Cortex of kidney (tissue), 1 donor: ENCODE measurements at places on chromosomes 5 and 9.

DNA sequence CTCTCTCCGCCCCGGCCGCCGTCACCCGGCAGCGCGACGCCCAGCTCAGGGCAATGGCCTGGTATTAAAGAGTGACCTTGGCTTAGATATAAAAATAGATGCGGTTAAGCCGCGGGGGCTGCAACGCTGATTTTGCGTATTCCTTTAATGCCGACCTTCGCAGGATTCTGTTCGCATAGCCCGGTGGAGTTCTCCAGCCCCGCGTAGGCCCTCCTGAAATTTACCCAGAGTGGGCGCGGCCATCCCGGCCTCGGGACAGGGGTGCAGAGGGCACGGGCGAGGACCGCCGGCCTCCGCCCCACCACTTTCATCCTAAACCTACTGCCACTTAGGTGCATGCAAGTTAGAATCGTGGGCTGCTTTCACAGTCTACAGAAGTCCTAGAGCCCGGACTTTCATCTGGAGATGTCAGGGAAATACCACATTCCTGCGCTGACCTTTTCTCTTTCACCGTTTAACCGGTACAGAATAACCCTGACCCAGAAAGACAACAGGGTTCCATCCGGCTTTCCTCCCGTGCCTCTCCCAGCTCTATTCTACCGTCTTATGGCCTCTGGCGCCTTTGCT lies 492 bp upstream of the FAM169A start:
- DNase-seq = no peak

GRCh38 chr9:33177639-33178038 lies 10.5 kb upstream of the B4GALT1 start:
- DNase-seq = no peak

DNA sequence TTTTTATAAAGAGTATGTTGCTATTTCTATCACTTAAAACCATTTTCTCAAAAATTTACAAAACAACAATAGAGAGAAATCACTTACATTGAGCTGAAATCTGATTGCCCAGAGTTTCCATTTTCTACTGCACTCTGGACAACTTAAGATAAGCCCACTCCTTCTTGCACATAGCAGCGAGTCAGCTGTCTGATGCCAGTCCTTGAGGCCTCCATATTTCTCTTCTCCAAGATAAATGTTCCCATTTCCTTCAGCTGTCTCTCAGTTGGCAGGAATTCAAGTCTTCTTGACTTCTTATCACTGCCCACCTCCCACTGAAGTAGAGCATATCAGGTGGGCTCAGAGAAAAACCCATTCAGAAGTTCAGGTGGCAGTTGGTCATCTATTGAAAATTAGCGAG lies 78.5 kb upstream of the PIP5K1B start:
- no peak for DNase-seq

GRCh38 chr9:16869882-16870595 lies 431 bp downstream of the BNC2 start:
- DNase-seq = no peak

DNA sequence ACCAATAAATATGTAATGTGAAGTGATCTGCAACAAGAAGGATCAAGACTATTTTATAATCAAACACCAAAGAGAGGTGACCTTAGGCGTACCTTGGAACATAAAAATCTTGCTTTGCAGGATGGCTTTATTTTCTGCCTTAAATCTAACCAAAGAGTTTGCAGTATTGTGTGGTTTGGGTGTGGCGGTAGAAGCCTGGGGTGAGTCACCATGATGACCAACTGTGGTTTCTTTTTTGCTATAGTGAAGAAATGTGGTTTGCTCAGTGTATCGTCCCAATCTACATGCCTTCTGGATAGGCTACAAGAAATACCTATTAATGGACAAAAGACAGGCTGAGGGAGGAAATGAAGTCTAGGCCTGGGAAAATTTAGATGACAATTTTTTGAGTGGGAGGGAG lies 5.1 kb upstream of the CAST start:
- DNase-seq = no peak

DNA sequence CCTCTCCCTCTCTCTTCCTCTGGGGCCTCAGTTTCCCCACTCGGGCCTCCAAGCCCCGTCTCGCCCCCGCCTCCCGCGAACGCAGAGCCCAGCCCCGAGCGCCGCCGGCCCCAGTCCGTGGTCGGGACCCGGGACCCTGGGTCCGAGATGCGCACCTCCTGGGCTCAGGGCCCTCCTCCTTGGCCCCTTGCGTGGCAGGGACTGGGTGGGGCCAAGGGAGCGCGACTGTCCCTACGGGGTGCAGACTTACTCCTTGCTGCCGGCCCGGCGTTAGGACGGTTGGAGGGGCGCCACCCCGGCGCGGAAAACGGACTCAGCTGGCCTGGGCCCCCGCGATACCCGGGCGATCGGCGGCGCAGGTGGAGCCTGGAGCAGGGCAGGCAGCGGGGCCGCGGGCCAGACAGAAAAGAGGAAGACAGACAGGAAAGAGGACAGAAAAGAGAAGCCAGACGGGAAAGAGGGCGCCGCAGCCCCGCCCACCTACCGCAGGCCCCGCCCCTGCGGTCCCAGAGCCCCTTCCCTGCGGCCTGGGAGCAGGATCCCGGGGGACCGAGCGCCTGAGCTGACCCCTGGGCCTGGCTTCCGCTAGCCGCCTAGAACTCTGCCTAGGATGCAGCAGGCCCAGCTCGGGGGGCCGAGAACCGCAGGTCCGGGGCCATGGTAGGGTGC lies at the start of gene GBGT1:
TSS of gene GBGT1 (minus strand) at position 411 of the 669 bp plus-strand sequence. CDS start 1,502 bp downstream, outside the sequence.
- DNase-seq = no peak

DNA sequence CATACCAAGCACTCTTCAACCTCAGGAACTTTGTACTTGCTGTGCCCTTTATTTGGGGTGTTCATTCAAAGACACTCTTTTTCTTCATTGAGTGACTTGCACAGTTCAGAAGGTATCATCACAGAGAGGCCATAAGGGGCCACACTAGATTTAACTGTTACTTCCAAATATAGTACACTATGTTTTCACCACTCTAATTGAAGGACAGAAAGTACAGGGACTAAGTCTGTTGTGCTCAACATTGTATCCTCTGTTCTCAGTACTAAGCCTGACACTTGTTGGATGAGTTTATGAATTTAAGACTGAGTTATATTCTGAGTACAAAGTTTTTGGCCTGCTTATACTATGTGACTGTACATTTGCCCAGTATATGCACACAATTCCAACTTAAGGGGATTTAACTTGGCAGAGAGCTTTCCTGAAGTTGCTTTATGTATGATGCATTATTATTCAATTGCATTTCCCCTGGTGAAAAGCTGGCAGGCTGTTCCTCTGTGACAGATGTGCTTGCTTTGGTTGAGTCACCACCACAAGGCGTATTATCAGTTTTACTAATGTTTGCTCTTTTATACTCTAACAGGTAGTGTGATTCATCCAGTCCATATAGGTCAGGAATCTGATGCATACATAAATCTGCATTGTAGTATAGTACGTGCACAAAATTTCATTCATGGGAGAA lies 714.8 kb downstream of the TLR4 start:
- DNase-seq = no peak

- DNase-seq = no peak
These were observed 5.1 kb upstream of the NDST1 start for GRCh38 chr5:150502847-150503246.

GRCh38 chr5:128770907-128771306 lies 194.4 kb upstream of the SLC27A6 start:
- no peak for DNase-seq

DNA sequence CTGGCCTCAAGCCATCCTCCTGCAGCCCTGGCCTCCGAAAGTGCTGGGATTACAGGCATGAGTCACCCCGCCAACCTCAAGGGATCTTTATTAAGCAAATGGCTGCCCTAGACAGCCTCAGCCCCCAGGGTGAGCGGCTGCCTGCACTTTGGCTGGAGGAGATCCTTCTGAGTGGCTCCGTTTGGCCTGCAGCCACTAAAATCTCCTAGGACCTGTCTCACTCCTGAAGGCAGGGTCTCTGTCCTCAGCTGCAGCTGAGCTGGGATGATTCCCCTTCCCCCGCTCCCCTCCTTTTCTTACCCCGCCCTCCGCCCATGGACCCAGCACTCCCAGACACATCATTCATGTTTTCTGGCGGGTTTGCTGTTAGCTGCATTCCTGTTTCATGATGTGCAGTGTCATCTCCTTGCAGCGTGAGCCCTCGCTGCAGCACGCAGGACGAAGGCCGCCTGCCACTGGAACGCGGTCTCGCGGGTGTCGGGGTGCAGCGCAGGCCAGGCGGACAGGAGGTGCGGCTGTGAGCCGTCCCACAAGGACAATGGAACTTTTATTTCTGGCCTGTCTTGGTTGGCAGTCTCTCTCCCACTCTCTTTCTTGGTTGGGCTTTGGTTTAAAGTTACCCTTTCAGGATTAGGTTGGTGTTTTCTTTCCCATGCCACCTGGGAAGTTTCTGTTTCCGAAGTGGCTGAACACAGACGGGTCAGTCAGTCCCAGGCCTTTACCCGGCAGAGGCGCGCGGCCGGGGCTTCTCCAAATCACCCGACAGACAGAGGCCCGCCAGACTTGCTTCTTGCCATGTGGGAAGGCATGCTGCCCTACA lies 137.1 kb downstream of the FOXD1 start:
- DNase-seq = no peak

- DNase-seq = no peak
These were observed 52.6 kb downstream of the SRFBP1 start for GRCh38 chr5:122014236-122014935.

DNA sequence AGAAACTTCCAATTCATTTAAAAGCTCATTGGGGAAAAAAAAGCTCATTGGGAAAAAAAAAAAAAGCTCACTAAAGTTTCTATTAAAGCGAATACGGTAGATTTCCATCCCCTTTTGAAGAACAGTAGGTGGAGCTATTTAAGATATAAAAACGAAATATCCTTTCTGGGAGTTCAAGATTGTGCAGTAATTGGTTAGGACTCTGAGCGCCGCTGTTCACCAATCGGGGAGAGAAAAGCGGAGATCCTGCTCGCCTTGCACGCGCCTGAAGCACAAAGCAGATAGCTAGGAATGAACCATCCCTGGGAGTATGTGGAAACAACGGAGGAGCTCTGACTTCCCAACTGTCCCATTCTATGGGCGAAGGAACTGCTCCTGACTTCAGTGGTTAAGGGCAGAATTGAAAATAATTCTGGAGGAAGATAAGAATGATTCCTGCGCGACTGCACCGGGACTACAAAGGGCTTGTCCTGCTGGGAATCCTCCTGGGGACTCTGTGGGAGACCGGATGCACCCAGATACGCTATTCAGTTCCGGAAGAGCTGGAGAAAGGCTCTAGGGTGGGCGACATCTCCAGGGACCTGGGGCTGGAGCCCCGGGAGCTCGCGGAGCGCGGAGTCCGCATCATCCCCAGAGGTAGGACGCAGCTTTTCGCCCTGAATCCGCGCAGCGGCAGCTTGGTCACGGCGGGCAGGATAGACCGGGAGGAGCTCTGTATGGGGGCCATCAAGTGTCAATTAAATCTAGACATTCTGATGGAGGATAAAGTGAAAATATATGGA lies at the start of gene PCDHGA12:
TSS of gene PCDHGA12 (plus strand) at position 176 of the 782 bp plus-strand sequence. CDS start at position 429, 253 bp downstream.
- DNase-seq = no peak

GRCh38 chr5:122532035-122532434 lies 220.0 kb downstream of the SNCAIP start:
- no peak for DNase-seq

GRCh38 chr5:59597690-59598546 lies 295.6 kb downstream of the PDE4D start:
- DNase-seq = no peak

DNA sequence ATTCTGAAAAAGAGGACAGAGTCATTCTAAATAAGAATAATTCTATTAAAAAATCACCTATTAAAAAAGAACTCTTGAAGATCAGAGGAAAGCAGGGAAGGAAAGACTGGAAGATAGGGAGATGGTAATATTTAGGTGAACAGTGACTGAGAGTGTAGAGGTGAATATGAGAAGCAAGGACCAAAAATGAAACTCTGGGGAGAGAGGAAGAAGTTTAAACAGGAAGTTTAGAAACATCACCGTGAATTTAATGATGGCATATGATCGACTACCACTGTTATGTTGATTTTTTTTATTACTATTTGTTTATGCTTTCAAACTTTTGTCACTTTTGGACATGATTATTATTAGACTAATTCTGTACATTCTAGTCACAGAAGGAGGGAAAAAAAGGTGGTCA lies 1.7 kb upstream of the SPINK6 start:
- no peak for DNase-seq

- no peak for DNase-seq
These were observed 559 bp downstream of the ROR2 start for GRCh38 chr9:91949392-91949945.

- DNase-seq = no peak
These were observed 46.4 kb upstream of the DNAH5 start for GRCh38 chr5:13990896-13991295.

- no peak for DNase-seq
These were observed 20.6 kb upstream of the VCAN start for GRCh38 chr5:83450967-83451248.

- no peak for DNase-seq
These were observed 199.1 kb upstream of the ZNF618 start for GRCh38 chr9:113677057-113677456.

- DNase-seq = no peak
These were observed 34.6 kb downstream of the OTULIN start for GRCh38 chr5:14699159-14699558.

- no peak for DNase-seq
These were observed 1.8 kb downstream of the TCF7 start for GRCh38 chr5:134116286-134116685.

- DNase-seq = no peak
These were observed 218.6 kb downstream of the PJA2 start for GRCh38 chr5:109191153-109191558.

DNA sequence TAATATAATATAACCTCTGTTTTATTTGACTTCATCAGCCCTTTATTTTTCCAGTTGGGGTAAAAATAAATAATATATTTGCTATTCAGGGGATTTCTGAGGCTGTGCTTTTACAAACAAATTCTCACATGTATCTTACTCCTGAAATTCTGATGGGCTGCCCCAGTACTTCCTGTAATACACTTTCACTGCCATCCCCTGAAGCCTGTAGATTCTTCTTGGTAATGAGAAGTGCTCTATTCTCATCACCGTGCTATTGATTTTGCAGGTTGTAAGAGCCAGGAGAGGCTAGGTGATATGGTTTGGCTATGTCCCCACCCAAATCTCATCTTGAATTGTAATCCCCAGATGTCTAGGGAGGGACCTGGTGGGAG lies 91.9 kb upstream of the CEP78 start:
- DNase-seq = no peak

GRCh38 chr9:25461416-25461815 lies 216.8 kb downstream of the TUSC1 start:
- DNase-seq = no peak

GRCh38 chr5:74993743-74994142 lies 58.6 kb downstream of the GCNT4 start:
- no peak for DNase-seq

DNA sequence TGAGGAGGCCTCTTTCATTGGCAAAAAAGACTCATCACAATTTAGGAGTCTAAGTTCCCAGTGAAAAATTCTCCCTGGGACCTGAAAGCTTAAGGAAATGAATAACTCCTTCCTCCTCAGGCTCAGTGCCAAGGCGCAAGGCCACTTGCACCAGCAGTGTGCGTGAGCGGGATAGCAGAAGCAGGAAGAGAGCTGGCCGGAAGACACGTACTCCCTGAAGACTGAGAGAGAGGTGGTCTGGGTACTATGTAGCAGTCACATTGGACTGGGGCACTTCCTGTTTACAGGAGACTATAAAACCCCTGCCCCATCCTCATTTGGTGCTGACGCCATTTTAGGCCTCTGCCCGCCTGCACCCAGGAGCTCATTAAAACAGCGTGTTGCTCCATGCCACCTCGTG lies 66.3 kb upstream of the IL33 start:
- DNase-seq = no peak

GRCh38 chr5:90134892-90135291 lies 274.7 kb downstream of the CETN3 start:
- no peak for DNase-seq
